ENCODE measurements at places on chromosomes 3 and 15. TPM values are rescaled to one million over a fixed set of nuclear protein-coding genes. Genes with fewer than 3 reads are reported as not detected.

Gene CLDN18
- total RNA-seq, result not detected

GRCh38 chr3:194485881-194486539 is 792 bp downstream of the ATP13A3 start:
- DNase-seq, result peak; percentile 73

GRCh38 chr3:126465928-126466544 is 9.7 kb downstream of the ZXDC start:
- no peak for DNase-seq

GRCh38 chr3:120555657-120556509 is 40.3 kb upstream of the NDUFB4 start:
- DNase-seq, result no peak
